T1000 (cell line): ENCODE measurements at places on chromosomes 16 and 17.
A peak's percentile ranks its signal among the peaks of the same experiment; 100 is the strongest.

- no peak for DNase-seq
These were observed 54.1 kb downstream of the PSMD12 start for GRCh38 chr17:67312265-67312664.

DNA sequence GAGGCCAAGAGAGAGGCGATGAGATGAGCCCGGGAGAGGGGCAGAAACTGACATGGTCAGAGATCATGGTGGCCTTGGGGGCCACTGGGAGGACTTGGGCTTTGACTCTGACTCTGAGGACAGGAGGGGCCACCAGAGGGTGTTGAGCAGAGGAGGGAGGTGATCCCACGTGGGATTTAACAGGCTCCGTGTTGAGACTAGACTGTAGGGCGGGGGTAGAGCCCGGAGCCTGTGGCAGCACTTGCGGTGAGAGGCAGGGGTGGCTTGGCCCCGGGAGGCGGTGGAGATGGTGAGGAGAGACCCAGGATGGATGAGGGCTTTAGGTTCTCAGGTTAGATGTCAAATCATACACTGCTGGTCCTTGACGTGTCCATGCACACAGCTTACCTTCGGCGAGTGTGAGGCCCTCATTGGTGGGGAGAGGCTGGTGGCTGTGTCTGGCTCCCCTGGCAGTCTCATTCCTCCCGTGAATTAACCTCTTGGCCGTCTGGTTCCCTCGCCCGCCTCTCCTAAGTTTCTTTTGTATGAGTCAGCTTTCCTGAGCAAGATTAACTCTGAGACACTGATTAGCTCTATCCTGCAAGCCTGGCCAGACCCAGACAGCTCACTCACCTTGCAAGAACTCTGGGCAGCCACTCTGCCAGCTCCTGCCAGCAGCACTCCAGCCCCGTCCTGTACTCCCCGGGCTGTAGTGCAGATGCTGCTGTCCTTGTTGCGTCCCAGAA lies 39.7 kb downstream of the VPS35L start:
- peak; percentile 30 for DNase-seq

- DNase-seq, result no peak
These were observed 9.6 kb downstream of the CANT1 start for GRCh38 chr17:78999947-79000395.

DNA sequence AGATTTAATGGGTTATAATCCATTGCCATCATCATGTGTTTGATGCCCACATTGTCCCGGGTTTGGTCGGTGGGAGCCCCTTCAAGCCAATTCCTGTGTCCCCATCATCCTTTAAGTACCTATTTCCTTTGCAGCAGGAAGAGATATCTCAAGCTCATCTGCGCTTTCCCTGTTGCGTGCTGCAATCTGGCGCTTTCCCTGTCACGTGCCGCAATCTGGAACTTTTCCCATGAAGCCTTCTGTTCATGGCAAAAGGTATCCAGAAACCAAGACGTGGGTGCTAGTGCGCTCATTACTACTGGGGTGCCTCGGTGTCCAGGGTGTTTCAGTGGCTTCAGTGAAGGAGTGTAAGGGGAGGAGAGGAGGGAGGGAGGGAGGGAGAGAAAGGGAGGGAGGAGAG lies 174.6 kb upstream of the ZNF469 start:
- no peak for DNase-seq

- no peak for DNase-seq
These were observed 63.4 kb upstream of the TMEM97 start for GRCh38 chr17:28255616-28256015.

DNA sequence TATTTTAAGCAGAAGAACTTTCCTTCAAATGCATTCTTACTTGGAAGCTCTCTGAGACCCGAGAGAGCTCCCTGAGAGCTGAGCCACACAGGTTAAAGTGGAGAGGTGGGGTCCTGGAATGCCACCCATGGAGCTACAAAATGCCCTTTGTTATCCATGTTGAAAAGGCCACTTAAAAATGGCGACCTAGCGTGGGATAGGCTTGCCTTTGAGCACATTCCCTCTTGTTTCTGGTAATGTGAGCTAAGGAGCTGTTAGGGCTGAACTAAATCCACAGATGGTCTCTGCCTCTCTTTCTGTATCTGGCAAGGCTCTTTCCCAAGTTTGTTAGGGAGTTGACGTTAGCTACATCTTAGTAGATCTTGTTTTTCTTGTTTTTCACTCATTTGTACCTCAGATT lies 171.6 kb downstream of the SNX29 start:
- DNase-seq, result no peak

GRCh38 chr16:89717688-89718505 lies 2.8 kb downstream of the VPS9D1 start:
- no peak for DNase-seq

DNA sequence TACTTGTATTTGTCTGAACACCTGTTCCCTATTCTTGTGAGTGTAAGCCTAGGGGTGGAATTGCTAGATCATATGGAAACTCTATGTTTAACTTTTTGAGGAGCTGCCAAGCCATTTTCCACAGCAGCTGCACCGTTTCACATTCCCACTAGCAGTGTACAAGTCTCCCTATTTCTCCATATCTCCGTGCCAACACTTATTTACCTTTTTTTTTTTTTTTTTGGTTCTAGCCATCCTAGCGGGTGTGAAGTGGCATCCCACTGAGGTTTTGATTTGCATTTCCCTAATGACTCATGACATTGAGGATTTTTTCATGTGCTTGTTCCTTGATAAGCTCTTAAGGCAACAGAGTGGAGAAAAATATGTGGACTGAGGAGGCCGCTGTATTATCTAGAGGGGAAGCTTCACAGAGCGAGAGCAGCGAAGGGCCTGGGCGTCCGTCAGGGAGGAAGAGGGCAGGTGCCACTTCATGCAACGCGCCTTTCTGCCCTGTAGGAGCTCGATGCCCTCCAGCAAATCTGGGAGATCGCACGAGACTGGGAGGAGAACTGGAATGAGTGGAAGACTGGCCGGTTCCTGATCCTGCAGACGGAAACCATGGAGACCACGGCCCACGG lies 50.0 kb downstream of the DNAH2 start:
- DNase-seq, result no peak

- no peak for DNase-seq
These were observed 47.9 kb upstream of the ARHGAP17 start for GRCh38 chr16:25063102-25063501.

DNA sequence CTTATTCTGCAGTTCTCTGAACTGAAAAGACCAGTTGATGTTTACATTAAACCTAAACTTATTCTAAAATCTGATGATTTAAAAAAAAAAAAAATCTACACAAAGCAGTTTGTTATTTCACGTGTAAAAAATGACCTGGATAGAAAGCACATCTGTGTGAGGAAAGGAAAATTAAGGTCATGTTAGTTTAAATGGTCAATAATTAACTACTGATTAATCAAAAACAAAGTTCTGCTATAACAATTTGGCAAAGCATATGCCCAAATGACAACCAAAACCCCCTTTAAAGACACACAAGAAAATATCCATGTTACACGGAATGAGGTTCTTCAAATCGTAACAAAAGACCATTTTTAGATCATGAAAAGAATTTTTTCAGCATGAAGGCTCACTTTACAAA lies 30.4 kb downstream of the CACNG1 start:
- no peak for DNase-seq

GRCh38 chr17:81706232-81706611 lies 3.1 kb downstream of the MRPL12 start:
- DNase-seq, result no peak

DNA sequence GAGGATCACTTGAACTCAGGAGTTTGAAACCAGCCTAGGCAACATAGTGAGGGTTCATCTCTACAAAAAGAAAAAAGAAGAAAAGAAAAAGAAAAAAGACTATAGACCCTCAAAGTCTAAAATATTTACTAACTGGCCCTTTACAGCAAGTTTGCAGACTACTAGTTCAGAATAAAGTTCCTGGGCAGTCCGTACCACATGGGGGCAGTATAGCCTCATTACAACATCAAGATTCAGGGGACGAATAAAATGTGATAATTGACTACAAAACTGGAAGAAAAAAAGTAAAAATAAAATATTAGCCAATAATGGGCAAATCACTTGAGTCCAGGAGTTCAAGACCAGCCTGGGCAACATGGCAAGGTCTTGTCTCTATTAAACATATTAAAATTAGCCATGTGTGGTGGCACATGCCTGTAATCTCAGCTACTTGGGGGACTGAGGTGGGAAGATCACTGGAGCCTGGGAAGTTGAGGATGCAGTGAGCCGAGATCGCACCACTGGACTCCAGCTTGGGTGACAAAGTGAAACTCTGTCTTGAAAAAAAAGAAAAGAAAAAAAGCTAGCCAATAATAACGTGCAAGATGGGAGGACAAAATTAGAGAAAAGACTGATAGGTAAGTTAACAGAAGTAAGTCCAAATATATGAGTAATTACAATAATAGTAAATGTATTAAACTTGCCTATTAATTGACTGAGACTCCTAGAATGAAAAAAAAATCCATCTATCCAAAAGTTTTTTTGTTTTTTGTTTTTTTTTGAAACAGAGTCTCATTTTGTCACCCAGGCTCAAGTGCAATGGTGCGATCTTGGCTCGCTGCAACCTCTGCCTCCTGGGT lies 129.4 kb upstream of the SEC14L1 start:
- DNase-seq, result peak; percentile 55

- DNase-seq, result no peak
These were observed 3.9 kb downstream of the TSPOAP1 start for GRCh38 chr17:58324409-58325288.

- peak; percentile 44 for DNase-seq
These were observed 5.4 kb upstream of the HAP1 start for GRCh38 chr17:41739661-41740352.

DNA sequence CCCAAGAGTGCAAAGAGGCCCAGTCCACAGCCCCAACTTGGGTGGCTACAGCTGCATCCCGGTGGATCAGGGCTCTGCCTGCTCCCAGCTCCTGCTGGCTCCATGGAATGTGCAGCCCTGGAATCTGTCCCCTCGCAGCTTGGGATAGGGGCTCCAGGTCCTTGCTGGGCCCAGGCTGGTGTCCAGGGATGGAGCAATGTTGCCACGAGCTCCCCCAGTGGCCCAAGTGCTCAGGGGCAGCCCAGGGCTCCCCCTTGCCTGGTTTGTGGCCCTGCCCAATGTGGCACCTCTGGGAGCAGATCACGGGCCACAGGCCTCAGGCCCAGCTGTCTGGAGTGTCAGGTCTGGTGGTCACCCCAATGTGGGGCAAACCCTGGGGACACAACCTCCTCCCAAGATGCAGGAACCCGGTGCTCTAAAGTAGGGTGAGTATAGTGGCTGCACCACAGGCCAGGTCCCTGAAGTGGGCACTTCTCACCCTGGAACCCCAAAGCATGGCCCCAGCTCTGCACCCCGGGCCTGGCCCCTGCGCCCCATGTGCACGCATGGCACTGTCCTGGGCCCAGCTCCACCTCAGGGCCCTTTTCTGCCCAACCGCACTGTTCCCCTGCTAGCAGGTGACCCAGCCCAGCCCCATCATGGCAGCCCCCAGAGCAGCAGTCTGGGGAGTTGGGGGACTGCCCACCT lies 14.8 kb upstream of the DNAH9 start:
- no peak for DNase-seq

DNA sequence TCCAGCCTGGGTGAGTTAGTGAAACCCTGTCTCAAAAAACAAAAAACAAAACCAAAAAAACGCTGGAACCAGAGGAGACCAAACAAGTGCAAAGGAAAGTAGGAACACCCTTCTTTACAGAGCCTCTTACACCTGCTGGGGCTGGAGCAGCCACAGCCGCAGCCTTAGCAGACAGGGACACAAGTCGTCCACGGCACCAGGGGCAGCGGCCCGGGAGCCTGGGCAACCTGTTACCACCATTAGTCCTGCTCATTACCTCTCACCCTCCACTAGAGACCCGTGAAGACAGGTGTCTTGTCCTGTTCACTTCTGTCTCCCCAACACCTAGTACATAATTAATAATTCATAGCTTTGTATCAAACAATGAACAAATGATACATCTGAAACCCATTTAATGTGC lies 83.6 kb downstream of the C16orf78 start:
- no peak for DNase-seq

DNA sequence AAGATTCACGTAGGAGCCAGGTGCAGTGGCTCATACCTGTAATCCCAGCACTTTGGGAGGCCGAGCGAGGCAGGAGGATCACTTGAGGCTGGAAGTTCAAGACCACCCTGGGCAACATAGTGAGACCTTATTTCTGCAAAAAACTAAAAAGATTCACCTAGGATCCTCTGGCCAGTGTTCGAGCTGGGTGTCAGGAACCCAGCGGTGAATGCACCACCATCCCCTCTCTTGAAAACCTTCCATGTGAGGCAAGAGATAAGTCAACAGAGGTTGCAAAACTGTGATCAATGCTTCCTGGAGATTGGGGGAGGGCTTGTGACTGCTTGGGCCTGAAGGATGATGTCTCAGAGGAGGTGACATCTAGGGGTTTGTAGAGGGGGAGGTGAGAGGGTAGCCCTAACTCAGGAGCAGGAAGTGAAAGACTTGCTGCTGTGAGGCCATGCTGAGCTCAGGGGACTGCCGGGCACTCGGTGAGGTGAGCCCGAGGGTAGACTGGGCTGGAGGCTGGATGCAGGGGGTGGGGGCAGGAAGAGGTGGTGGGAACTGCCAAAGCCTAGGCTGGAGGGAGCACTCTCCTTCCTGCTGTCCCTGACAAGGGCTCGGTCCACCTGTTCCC lies 11.7 kb downstream of the GJD3 start:
- no peak for DNase-seq

GRCh38 chr16:80014241-80014939 lies 413.9 kb upstream of the MAF start:
- no peak for DNase-seq

- peak; percentile 6 for DNase-seq
These were observed 168.8 kb downstream of the C16orf78 start for GRCh38 chr16:49542391-49542891.

GRCh38 chr16:7998789-7999453 lies 591.4 kb downstream of the TMEM114 start:
- DNase-seq, result no peak

DNA sequence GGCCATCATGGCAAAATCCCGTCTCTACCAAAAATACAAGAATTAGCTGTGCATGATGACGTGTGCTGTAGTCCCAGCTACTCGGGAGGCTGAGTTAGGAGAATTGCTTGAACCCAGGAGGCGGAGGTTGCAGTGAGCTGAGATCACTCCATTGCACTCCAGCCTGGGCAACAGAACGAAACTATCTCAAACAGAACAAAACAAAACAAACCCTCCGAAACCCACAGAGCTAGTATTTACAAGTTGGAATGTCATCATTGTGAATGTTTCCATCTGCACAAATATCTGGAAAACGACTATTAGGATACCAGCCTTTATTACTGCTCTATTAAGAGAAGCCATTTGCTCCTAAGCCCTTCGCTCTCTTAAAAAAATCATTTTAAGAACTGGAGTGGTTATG lies 26.0 kb downstream of the SMARCE1 start:
- DNase-seq, result no peak

GRCh38 chr17:80577876-80578570 lies 33.4 kb downstream of the RPTOR start:
- DNase-seq, result no peak
